Femur (tissue), 1 donor: ENCODE measurements at places on chromosomes 5 and 9.

- no peak for DNase-seq
These were observed 4.2 kb downstream of the PAM start for GRCh38 chr5:102759289-102759688.

DNA sequence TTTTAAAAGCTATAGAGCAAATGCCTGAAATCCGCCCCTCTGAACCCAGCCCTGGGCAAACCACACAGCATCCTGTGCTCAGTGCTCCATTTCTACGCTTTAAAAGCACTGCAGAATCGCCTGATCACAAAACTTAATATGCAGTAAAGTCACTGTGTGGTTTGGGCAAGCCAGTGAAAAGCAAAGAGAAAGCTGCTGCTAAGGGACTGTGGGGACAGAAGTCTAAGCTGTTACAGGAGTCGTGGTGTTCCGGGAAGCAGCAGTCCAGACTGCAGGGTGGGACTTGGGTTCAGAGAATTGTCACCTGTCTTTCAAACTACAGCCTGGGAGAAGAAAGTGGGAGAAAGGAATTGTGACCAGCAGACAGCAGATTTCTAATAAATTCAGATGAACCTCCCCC is 8.2 kb downstream of the RAPGEF1 start:
- no peak for DNase-seq

DNA sequence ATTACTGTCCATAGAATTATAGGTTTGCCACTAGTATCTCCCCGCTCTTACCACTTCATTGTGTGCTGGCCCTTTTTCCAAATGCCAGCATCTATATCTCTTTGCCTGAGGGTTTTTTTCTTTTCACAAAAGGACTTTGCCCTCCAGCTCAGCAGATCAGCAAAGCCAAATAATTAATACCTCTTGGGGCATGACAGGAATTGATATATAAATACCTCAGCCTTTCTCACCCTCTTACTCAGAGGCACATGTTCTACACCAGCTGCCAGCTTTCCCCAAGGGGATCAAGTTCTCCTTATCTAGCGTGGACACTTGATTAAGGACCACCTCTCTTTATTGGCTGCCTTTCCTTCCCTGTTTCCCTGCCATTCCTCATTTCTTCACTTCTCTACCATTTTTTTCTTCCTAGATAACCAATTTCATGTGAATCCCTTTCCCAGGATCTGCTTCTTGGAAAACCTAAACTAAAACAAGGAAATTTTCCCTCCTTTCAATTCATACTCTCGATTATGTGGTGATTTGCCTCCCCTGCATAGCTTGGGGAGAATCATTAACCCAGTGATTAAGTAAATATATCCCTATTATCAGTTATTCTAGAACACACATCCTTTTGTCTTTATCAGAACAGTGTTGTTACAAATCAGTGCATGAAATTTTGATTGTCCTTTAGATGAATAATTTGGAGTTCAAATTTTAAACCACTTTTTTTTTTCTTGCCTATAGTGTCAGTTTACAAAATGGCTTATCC is 6.9 kb upstream of the NUDT12 start:
- no peak for DNase-seq

DNA sequence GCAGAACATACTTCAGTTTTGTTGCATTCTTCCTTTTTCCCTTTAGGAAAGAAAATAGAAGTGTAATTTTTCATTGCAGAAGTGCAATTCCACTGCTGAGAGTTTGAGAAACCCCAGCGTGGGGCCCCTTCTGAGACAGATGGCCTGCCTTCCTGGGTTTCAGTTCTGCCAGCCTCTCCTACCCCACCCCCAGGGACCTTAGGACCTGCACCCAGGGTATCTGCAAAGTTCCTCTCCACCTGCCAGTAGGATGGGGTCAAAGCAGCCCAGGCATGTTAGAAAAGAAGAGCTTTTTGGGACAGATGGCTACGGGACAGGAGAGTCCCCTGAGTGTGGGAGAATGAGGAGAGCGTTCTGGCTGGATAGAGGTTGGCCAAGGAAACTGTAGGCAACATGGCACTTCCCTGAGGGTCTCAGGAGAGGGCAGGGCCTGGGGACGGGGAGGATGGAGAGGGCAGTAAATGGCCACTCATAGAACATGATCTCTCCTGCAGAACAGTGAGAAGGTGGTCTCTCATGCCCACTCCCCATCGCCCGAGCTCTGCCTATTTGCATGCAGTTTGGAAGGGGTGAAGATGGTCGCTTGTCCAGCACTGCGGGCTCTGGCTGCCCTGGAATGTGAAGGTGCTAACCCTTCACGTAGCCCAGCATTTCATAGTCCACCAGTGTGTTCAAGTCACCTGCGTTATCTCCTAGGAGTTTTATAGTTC is at the start of gene TIFAB:
TIFAB (minus strand) TSS at position 31 of the 710 bp plus-strand sequence. CDS start 2,412 bp downstream, outside the sequence.
- DNase-seq = peak; percentile 21

DNA sequence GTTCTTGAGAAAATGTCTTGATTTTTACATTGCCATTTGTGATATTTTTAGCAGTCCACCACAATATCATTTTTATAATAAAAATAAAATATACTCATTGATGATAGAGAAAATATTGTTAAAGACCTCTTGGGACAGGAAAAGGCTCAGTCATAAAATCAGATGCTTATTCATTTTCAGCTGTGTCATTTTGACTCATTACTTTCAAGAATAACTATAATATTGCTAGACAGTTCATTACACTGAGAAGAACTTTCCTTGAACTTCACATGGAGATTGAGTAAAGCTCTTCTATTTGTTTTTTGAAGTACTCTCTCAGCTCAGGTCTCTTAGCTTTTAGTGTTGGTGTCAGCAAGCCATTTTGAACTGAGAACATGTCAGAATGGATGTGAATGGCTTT is 8.5 kb upstream of the MEIKIN start:
- DNase-seq = no peak

- no peak for DNase-seq
These were observed 27.4 kb upstream of the F2RL1 start for GRCh38 chr5:76791461-76791860.

GRCh38 chr9:88319936-88320747 is 68.1 kb upstream of the SPIN1 start:
- no peak for DNase-seq

- peak; percentile 88 for DNase-seq
These were observed 614.1 kb downstream of the EBF1 start for GRCh38 chr5:158485604-158486081.

- DNase-seq = no peak
These were observed 110.0 kb upstream of the TUT7 start for GRCh38 chr9:86464242-86464641.
